ENCODE measurements at places on chromosomes 6 and 20.

- peak; percentile 31 for DNase-seq
These were observed 7.6 kb downstream of the TREM1 start for GRCh38 chr6:41278699-41279405.

DNA sequence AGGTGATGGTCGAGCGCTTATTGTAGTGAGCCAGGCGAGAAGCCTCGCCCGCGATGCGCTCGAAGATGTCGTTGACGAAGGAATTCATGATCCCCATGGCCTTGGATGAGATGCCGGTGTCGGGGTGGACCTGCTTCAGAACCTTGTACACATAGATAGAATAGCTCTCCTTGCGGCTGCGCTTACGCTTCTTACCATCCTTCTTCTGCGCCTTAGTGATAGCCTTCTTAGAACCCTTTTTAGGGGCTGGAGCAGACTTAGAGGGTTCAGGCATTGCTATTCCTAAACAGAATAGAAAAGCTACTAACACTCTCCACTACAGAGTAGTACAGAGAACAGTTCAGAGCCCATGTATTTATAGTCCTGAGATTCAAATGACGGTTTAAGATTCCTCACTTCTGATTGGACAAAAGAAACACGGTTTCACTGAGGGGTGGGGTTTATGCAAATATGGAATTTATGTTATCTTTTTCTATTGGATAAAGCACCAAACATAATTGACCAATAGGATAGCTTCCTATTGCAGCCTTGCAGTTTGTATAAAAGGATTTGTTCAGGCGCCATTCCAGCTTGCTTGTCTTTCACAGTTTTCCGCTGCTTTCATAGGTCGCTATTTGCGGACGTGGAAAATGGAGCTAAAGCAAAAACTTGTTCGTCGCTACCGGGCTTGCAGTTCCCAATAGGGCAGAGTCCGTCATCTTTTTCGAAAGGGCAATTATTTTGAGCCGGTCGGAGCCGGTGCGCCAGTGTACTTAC lies 43.7 kb upstream of the HFE start:
- DNase-seq = no peak

GRCh38 chr20:60888771-60889170 lies 363.3 kb upstream of the CDH4 start:
- DNase-seq = no peak

- DNase-seq = no peak
These were observed 726 bp upstream of the ARFGEF3 start for GRCh38 chr6:138161088-138161337.

GRCh38 chr6:43575105-43575771 lies 600 bp downstream of the XPO5 start:
- peak; percentile 36 for DNase-seq
